CD8-positive, alpha-beta memory T cell (primary cell): ENCODE measurements at places on chromosomes 12 and 14. TPM values are rescaled to one million over a fixed set of nuclear protein-coding genes. Genes with fewer than 3 reads are reported as not detected.

The GOLGA3 gene
- total RNA-seq = 63.7 TPM

The NPFF gene
- total RNA-seq = not detected

The CPNE6 gene
- not detected for total RNA-seq

The TTC8 gene
- 5.9 TPM for total RNA-seq

The PMCH gene
- 2.0 TPM for total RNA-seq

The ZFP36L1 gene
- 133 TPM for total RNA-seq

The EGLN3 gene
- 2.1 TPM for total RNA-seq

DNA sequence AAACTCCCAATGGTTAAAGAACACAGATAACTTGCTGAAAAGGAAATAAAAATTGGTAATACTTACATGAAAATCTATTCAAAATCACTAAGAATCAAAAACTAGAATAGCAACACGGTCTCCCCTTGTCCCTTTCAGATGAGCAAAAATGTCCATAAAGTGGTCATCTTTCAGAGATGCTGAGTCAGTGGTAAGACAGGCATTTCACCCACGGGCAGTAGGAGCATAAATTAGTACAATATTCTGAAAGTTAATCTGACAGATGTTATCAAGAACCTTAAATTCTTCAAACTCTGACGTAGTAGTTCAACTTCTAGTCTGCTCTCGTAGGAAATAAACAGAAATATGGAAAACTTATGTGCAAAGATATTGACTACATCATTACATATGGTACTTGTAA is 33.1 kb upstream of the GNPNAT1 start:
- no peaks in the 10 kb centered on the region for H3K27me3 ChIP-seq
- no peak overlapping the region for H3K27ac ChIP-seq
- H3K4me3 ChIP-seq = no peak overlapping the region
- H3K4me1 ChIP-seq = no peaks in the 10 kb centered on the region

- no peak overlapping the region for H3K27ac ChIP-seq
- DNase-seq = no peak
- H3K4me3 ChIP-seq = no peak overlapping the region
- no peaks in the 10 kb centered on the region for H3K4me1 ChIP-seq
- no peaks in the 10 kb centered on the region for H3K36me3 ChIP-seq
- H3K27me3 ChIP-seq = no peaks in the 10 kb centered on the region
Observed at GRCh38 chr12:94750864-94751263, 100.5 kb upstream of the TMCC3 start.

GRCh38 chr12:82740129-82741000 is 53.7 kb downstream of the TMTC2 start:
- no peak overlapping the region for H3K27ac ChIP-seq
- no peaks in the 10 kb centered on the region for H3K27me3 ChIP-seq
- H3K4me1 ChIP-seq = no peaks in the 10 kb centered on the region
- H3K4me3 ChIP-seq = no peak overlapping the region

DNA sequence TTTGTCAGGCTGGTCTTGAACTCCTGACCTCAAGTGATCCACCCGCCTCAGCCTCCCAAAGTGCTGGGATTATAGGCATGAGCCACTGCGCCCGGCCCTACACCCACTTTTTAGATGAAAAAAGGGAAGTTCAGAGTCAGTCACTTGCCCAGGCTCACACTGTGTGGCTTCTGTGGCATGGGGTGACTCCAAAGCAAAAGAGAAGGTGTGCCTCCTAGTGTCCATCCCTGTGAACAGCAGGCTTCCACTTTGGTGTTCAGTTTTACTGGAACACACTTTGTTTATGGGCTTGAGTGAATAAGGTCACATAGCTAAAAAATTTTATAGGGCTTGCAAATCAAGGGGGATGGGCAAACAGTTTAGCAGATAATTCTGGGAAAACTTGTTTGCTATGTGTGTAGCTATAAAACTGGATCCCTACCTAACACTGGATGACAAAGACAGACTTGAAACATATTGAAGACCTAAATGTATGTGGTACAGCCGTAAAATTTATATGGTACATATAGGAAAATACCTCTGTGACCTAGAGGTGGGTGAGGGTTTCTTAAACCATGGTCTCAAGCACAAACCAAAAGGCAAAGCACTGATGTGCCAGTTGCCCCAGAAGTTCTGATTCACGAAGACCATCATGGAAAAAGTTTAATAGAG is 54.9 kb downstream of the EID3 start:
- no peaks in the 10 kb centered on the region for H3K27me3 ChIP-seq
- DNase-seq = peak; percentile 56
- no peaks in the 10 kb centered on the region for H3K36me3 ChIP-seq
- H3K27ac ChIP-seq = no peak overlapping the region
- H3K4me3 ChIP-seq = no peak overlapping the region

DNA sequence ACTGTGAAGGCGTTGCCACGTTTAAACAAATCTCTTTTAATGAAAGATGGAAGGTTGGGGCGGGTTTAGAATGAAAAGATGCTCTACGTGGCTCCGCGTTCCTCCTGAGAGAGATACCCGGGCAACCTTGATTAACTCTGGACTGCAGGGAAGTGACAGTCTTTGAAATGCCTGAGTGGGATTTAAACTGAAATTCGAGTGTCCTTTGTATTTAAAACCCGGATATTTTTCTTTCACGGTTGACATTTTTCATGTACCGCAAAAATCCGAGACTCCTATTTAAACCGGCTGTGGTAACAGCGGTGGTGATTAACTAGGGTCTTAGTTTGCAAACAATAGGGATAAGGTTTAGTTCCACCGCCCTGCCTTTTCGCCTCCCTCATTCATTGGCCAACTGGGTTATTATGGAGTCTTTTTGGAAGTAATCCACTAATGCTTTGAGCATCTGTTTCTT is 707 bp downstream of the G2E3 start:
- no peaks in the 10 kb centered on the region for H3K36me3 ChIP-seq
- peak overlapping the region; percentile 90 for H3K4me3 ChIP-seq
- peaks cover 18% of the 10 kb centered on the region for H3K4me1 ChIP-seq
- DNase-seq = no peak
- H3K27ac ChIP-seq = peak overlapping the region; percentile 84
- no peaks in the 10 kb centered on the region for H3K27me3 ChIP-seq

DNA sequence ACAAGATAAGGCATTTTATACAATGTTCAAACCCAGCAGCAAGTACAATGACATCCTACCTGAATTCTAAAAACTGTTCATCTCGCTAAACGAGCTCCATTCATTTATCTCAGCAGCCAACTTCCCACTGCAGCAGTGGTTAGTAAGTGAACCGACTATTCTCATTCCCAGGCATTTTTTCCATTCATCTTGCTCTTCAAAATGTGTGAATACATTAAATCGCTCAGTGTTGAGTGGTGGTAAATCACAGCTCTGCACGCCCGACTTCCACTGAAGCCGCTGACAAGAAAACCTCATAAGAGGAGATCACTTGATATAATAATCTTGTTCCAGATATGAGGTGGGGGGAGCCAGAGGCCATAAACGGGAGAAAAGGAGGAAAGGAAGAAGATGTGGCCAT is 746.2 kb upstream of the USP15 start:
- no peak for DNase-seq
- no peaks in the 10 kb centered on the region for H3K27me3 ChIP-seq
- H3K27ac ChIP-seq = no peak overlapping the region
- no peaks in the 10 kb centered on the region for H3K4me1 ChIP-seq
- H3K4me3 ChIP-seq = no peak overlapping the region
- H3K36me3 ChIP-seq = no peaks in the 10 kb centered on the region

DNA sequence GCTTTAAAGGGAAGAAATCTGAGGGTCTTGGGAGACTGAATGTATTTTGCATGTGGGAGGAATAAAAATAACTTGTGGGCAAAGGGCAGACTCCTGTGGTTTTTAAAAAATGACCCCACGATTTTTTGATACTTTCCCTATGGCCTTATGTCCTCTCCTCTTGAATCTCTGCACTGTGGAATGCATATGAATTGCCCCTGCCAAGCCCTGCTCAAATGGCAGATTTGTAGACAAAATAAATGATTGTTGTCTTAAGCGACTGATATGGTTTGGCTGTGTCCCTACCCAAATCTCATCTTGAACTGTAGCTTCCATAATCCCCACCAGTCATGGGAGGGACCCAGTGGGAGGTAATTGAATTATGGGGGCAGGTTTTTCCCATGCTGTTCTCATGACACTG is 223.8 kb downstream of the DACT1 start:
- no peak overlapping the region for H3K4me3 ChIP-seq
- H3K27me3 ChIP-seq = no peaks in the 10 kb centered on the region
- H3K36me3 ChIP-seq = no peaks in the 10 kb centered on the region
- no peak for DNase-seq
- no peak overlapping the region for H3K27ac ChIP-seq
